Cardiac muscle cell (in vitro differentiated cells and primary cell): ENCODE measurements at places on chromosomes 11 and 22. TPM values are rescaled to one million over a fixed set of nuclear protein-coding genes. Genes with fewer than 3 reads are reported as not detected.

The ELFN2 gene
- 0.09 and 0.11 TPM in 2 replicates for total RNA-seq

DNA sequence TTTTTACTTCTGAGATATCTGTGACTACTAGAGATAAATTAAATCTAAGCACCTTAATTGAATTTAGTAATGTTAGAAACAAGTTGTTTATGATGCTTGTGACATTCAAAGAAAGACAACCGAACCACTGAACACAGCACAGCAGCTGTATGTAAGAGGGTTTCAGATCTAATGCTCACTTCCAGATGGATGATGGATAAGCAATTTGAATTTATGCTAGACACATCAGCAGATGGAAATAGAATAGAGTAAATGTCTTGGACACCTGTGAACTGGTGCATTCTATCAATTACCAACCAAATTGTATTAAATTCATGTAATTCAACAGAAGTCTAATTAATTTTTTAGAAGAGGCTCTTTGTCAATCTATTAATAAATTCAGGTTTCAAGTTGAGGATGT is 306.3 kb downstream of the CNTN5 start:
- no peak overlapping the region for H3K4me3 ChIP-seq
- no peaks in the 10 kb centered on the region for H3K36me3 ChIP-seq
- no peaks in the 10 kb centered on the region for H3K4me1 ChIP-seq
- no peaks in the 10 kb centered on the region for H3K27me3 ChIP-seq
- H3K27ac ChIP-seq = no peak overlapping the region

DNA sequence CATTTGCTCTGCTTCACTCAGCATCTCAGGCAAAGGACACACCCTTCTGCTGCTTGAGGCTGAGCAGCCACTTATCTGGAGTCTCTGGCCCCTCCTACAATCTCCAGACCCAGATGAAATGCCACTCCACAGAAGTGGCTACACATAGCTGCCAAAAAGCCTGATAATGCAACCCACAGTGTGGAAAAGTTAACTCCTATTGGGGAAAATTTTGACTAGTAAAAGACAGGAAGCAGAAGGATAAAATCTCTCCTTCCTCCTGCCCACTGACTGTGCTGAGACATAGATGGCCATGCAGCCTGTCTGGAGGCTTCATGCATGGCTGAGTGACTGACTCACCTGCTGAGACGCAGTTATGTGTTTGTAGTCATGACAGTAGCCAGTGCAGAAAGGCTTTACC is 92.3 kb upstream of the TEAD1 start:
- no peaks in the 10 kb centered on the region for H3K36me3 ChIP-seq
- H3K4me1 ChIP-seq = peaks cover 10% of the 10 kb centered on the region
- no peaks in the 10 kb centered on the region for H3K27me3 ChIP-seq

The KCNK4 gene
- not detected in 2 replicates for total RNA-seq
